ENCODE measurements at places on chromosomes 5 and 9.

- DNase-seq: peak; percentile 4
These were observed 861 bp downstream of the NTRK2 start for GRCh38 chr9:84670138-84671041.

- no peak for DNase-seq
These were observed 13.9 kb upstream of the FEM1C start for GRCh38 chr5:115558388-115558956.

DNA sequence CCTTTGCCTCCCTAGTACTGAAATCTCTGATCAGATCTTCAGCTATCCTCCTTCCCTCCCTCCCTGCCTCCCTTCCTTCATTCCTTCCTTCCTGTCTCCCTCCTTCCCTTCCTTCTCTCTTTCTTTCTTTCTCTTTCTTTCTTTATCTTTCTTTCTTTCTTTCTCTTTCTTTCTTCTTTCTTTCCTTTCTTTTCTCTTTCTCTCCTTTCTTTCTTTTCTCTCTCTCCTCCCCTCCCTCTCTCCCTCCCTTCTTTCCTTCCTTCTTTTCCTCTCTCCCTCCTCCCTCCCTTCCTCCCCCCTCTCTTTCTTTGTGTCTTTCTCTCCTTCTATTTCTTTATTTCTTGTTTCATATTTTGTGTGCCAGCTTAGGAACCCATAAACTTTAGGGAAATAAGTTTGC, 23.9 kb upstream of the ANKRD55 start:
- no peak for DNase-seq

GRCh38 chr5:66633754-66634153, 37.6 kb downstream of the MAST4 start:
- DNase-seq: no peak

GRCh38 chr5:172758077-172758833, 12.7 kb downstream of the DUSP1 start:
- DNase-seq: no peak

DNA sequence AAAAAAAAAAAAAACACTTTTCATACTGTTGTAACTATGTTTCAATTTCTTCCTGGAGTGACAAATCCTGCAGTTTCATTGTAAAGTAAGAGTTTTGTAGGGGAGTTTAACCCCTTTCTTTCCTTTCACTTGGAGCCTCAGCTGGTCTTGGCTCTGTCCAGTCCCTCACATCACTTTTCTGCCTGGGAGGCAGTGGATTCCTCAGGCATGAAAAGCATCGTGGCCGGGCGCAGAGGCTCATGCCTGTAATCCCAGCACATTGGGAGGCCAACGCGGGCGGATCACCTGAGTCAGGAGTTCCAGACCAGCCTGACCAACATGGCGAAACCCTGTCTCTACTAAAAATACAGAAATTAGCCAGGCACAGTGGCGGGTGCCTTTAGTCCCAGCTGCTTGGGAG, 45.6 kb upstream of the MYO10 start:
- DNase-seq: no peak

GRCh38 chr9:134494273-134494815, 147.3 kb upstream of the COL5A1 start:
- no peak for DNase-seq

DNA sequence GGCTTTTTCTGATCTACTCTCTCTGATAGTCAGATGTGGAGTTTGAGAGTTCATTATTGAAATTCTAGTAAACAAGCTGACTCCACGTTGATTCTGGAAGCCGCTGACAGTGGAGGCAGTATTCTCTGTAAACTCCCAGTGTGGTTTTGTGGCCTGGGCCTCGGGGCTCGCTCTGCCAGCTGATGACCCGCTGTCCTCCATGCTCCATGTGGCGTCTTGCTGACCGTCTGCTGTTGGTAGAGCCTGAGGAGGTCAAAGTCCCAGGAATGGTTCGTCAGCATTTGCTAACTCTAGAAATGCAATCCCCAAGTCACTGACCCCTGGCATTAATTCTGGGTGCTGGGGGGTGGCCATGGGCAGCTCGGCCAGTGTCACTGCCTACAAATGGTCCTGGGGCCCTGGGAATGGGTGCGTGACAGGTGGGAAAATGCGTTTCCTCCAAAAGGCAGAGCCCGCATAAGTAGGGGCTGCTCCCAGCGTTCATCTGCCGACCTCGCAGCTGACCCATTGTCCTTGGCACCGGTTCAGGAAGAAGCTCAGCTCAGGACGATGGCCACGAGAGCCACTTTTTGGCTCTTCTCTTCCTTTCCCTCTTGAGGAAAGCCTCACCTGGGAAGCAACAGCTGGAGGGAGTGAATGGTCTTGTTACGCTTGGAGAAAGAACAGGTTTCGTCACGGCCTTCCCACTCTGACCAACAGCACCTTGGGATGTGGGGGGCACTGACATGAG, 55.1 kb downstream of the MRPL36 start:
- no peak for DNase-seq

GRCh38 chr9:115939065-115939765, 214.4 kb upstream of the PAPPA start:
- DNase-seq: no peak

- DNase-seq: peak; percentile 0
These were observed 119.2 kb upstream of the SV2C start for GRCh38 chr5:75964008-75964407.

GRCh38 chr5:36502608-36503007, 103.8 kb upstream of the SLC1A3 start:
- peak; percentile 45 for DNase-seq

GRCh38 chr5:59542851-59543820, 350.4 kb downstream of the PDE4D start:
- no peak for DNase-seq

DNA sequence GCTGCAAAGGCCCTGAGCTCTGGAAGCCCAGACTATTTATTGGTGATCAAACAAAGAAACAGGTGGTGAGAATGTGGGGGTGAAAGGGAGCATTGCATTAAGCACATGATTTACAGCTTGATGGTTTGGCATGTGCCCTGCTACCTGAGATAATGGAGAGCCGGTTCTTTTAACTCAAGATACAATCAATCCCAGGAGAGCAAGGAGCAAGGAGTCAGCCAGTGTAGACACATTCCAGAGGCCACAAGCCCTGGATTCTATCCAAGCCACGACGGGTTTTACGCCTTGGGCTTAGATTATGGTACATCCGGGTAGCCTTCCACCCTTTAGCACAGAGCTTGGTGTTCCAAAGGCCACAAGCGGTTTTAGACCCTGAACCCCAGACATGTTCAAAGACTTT, 292.2 kb downstream of the CYLC2 start:
- DNase-seq: no peak

- DNase-seq: peak; percentile 44
These were observed 552 bp downstream of the OTULINL start for GRCh38 chr5:14581891-14582796.

DNA sequence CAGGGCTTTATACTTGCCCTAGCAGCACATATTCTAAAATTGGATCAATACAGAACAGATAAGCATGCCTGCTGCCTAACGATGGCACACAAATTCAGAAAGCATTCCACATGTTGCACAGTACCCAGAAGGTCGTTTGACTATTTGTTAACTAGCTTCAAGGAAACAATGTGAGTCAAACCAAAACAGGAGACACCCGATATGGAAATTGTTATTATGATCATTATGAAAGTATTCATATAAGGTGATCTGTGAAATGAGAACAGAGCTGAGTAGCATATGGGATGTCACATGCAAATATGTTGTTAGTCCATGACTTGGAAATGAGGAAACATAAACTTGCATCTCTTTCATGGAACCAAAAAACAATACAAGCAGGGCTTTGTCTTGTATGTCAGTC, 56.3 kb upstream of the BICD2 start:
- no peak for DNase-seq

- no peak for DNase-seq
These were observed 55.4 kb downstream of the STK32A start for GRCh38 chr5:147290261-147290660.

- no peak for DNase-seq
These were observed 44.7 kb upstream of the LCP2 start for GRCh38 chr5:170342153-170342725.

- no peak for DNase-seq
These were observed 26.5 kb downstream of the KCNMB1 start for GRCh38 chr5:170362656-170363055.

GRCh38 chr5:124669300-124669648, 77.2 kb downstream of the ZNF608 start:
- no peak for DNase-seq

DNA sequence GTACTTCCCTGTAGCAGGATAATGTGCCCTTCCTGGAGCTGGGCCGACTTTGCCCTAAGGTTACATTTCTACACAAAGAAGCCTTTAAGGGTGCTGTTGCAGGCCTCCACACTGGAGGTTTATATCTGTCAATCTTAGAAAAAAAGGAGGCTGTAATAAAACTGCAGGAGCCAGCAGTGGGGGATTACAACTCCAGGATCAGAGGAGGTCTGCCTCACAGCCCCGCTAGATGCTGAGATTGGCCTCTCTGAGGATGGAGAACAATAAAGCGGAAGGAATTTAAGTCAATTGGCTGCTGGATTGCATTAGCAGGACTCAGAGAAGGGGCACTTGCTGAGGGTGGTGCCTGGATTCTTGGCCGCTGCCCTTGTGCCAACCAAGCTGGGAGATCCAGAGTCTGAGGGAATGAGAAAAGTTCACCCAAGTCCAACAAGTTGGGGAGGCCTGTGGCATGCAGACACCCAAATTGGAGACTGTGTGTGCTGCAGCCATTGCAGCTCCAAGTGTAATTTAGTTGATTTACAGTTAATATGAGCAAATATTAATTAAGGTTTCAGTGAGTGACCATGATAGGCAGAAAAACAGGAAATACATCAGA, 99.0 kb upstream of the SSBP2 start:
- no peak for DNase-seq

GRCh38 chr5:174735498-174736330, 11.3 kb downstream of the MSX2 start:
- no peak for DNase-seq

GRCh38 chr5:106634375-106634774, 1036.4 kb downstream of the EFNA5 start:
- DNase-seq: no peak
